ENCODE measurements at places on chromosomes 12 and 14.

GRCh38 chr12:110896559-110896958 is 23.8 kb downstream of the MYL2 start:
- no peak for DNase-seq

DNA sequence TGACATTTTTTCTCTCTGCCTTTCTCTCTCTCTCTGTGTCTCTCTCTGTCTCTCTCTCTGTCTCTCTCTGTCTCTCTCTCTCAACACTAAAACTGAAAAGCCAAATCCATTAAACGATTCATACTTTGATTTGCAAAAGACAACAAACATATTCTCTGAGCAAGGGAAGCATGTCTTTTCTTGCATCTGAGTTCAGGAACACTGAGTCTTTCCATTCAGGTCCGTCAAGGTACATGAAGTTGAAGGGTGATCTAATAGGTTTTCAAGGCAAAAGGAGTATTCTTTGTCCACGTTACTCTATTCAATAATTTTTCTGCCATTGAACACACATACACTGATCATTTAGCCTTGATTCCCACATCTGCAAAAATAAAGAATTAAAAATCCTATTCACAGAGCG is 900.9 kb downstream of the BCL11B start:
- no peak for DNase-seq

DNA sequence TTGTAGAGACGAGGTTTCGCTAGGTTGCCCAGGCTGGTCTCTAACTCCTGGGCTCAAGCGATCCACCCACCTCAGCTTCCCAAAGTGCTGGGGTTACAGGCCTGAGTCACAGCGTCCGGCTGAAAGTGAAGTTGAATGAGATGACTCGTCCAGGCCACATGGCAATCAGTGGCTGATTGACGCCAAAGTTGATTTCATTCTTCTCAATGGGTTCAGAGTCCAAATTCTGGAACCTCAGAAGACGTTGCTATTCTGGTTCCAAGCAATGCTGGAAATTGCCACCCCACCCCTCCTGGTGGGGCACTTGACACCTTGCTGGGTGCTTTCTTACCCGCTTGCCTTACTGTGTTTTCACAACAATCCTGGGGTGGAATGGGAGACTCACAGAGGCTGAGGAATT is 14.9 kb downstream of the ABCB9 start:
- no peak for DNase-seq

DNA sequence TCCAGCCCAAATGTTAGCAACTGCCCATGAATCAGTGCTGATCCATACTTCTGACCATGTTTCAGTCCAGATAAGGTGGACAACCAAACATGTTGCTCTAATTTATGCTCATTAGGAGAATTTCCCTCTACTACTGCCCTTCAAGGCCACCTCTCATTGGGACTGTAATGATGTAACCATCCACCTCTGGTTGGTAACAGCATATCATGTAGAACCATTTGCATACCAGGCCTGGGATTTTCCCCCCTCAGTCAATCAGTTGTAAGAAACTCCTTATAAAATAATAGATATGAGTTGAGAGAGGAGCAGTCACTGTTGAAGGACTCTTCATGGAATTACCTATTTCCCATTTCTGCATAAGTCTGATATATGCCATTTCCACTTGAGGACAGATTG is 17.8 kb upstream of the YAF2 start:
- no peak for DNase-seq

DNA sequence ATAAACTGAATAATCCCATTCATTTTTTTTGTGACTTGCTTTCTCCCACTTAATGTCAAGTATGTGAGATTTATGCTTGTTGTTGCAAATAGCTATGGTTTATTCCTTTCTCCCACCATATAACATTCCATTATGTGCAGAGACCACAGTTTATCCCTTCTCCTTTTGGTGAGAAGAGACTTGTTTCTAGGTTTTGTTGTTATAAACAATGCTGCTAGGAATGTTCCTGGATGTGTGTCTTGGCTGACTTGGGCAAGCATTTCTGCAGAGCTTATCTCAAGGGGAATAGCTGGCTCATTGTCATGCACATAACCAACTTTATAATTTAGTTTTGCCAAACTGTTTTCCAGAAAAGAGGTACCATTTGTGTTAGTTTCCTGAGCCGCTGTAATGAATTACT is 47.6 kb upstream of the PPP1CC start:
- DNase-seq, result no peak

GRCh38 chr12:104735801-104736200 is 222.3 kb downstream of the SLC41A2 start:
- DNase-seq, result no peak

DNA sequence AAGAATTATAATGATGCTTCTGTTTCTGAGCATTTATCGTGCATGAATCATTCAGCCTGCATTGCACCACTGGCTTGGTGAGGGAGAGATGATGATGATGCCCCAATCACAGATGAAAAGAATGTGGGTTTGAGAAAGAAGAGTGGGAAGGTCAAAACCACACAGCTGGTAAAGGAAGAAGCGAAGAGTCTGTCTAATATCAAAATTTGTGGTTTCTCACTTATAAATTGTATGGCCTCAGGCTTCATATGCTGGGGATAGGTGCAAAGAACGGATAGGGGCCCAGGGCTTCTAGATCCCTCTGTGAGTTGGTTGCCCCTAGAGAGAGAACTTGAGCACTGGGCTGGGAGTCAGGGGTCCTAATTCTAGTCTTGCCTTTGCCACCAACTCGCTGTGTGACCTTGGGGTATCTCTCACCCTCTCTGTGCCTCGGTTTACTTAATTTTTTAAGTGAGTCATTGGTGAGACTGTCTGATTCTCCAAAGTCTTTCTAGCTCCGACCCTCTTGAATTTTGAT is 2.2 kb downstream of the OASL start:
- no peak for DNase-seq

GRCh38 chr12:129886541-129886940 is 17.3 kb downstream of the TMEM132D start:
- DNase-seq, result no peak

GRCh38 chr12:46818642-46819041 is 7.2 kb downstream of the SLC38A4 start:
- no peak for DNase-seq

DNA sequence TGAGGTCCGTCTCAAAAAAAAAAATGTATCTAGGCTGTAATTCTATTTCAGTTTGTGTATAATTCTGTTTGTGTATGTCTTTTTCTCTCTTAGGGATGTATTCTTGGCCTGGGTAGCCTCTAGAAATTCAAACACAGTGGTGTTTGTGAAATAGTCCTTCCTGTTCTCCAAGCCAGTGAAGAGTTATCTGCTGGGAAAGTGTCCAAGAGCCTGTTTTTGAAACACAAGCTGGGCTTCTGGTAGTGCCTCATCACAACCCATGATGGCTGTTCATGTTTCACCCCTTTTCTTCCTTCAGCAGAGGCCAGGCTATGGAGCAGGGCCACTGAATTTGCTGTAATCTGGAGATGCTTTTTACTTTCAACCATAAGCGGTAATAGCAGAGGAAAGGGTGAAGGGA is 14.7 kb downstream of the METTL3 start:
- no peak for DNase-seq

DNA sequence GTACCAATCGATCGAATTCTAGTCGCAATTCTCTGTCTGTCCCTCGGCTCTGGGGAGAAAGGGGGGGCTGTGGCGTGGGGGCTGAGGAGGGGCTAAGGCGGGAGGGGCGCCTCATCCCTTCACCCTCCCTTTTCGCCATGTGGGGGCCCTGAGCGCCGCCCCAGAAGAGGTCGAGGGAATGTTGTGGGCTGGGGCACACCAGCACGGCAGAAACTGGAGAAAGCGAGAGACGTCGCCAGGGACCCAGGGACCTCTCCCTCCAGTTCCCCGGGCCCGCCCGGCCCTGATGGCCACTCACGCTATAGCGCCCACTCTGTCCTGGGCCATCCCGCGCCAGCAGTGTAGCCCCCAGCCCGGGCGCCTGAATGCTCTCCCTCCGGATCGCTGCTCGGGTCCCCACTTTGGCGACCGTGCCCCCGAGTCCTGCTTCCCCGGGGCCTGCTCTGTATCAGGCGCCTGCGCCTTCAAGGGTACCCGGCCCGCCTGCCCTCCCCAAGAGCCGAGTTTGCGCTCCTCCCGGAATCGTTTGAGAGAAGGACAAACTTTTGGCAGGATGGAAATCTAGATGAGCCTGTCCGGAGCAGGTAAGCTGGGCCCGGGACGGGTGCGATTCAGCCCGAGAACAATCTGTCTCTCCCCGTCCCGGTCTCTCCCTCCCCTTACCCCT is 62.6 kb downstream of the SMUG1 start:
- DNase-seq, result peak; percentile 39

DNA sequence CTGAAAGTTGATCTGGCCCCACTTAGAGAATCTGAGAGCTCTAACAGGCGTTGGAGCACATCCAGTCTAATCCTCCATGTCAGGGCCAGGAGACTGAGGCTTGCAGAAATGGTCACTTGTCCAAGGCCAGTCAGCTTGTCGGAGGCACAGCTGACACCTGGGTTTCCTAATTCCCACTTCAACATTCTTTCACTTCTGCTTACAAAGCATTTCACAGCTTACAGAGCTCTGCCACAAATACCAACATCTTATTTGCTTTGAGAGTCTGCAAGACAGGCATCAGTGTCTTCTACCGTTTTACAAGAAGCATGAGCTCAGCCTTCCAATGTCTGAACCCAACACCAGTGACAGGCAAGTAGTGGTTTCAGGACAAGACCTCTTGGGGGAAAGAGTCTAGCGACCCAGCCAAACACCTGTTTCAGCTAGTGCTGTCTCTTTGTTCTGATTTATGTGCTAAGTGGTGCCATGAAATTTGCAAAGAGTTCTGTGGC is 31.8 kb downstream of the ISCA2 start:
- no peak for DNase-seq

- DNase-seq, result no peak
Measured at GRCh38 chr12:108646600-108647579, 13.2 kb upstream of the SELPLG start.

DNA sequence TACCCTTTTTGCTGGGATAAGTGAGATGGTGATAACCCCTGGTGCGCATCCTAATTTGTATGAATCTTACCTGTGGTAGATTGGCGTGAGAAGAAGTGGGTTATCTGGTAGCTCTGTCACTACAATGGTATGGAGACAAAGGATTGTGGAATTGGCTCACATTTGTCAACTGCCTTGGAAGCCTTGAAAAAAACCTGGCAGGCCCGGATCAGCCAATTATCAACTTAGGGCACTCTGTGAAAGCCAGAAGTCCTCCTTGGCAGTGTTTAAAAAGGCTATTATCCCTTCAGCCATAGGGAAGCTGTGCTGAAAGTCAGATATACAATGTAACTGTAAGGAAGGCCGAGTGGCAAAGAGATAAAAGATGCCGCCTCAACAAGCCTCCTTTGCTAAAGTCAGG is 56.5 kb downstream of the WASHC3 start:
- no peak for DNase-seq

- DNase-seq, result no peak
Measured at GRCh38 chr12:32444895-32445294, 45.5 kb downstream of the FGD4 start.

- DNase-seq, result peak; percentile 75
Measured at GRCh38 chr14:20493634-20494033, 11.7 kb upstream of the RNASE10 start.

- no peak for DNase-seq
Measured at GRCh38 chr12:65968359-65968758, 144.1 kb downstream of the HMGA2 start.

DNA sequence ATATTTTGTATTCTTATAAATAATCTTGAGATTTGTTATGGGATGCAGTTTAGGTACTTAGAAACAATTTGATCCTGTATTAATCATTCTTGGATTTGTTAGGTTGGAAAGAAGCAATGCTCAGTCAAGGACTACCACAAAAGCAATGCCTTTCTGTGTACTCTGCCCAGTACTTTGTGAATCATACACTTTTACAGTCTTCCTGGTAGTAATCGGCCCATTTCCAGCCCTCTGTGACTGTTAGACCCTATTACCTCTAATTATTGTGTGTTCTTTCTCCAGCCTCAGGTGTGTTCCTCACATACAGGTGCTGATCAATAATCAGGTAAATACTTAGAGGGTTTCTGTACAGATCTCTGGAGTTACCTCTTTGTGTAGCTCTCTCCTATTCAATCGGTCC is 609.0 kb downstream of the KCNH5 start:
- no peak for DNase-seq

DNA sequence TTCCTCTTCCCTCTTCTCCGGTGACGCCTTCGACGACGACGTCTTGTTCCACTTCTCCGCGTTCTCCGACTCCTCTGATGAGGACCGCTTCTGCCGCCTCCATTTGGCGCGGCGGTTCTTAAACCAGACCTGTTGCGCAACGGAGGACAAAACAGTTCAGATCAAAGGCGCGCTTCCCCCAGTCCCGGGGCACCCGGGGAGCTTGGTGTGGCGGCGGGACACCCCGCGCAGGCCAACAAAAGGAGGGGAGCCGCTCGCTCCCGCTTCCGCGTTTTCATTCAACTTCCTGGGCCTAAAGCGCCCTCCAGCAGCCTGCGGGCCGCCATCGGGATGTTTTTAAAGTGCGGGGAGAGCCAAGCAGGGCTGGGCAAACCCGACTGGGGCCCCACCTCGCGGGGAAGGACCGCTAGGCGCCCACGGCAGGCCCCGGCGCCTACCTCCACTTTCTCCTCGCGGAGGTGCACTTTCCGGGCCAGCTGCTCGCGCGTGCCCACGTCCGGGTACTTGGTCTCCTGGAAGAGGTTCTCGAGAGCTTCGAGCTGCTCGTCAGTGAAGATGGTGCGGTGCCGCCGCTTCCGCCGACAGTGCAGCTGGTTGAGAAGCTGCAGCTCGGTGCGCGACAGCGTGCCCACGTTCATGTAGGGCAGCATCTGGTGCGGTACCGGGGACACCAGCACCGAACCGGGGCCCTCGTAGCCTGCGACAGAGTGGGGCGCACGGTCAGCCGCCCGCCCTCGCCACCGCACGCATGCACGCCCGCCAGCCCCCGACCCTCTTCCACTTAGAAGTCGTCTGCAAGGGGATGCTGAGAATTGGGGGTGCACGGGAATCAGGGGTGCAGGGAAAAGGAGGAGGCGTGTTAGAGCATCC is 1.2 kb downstream of the GSC start:
- DNase-seq, result no peak

GRCh38 chr12:30692470-30692869 is 3.2 kb downstream of the IPO8 start:
- DNase-seq, result no peak

DNA sequence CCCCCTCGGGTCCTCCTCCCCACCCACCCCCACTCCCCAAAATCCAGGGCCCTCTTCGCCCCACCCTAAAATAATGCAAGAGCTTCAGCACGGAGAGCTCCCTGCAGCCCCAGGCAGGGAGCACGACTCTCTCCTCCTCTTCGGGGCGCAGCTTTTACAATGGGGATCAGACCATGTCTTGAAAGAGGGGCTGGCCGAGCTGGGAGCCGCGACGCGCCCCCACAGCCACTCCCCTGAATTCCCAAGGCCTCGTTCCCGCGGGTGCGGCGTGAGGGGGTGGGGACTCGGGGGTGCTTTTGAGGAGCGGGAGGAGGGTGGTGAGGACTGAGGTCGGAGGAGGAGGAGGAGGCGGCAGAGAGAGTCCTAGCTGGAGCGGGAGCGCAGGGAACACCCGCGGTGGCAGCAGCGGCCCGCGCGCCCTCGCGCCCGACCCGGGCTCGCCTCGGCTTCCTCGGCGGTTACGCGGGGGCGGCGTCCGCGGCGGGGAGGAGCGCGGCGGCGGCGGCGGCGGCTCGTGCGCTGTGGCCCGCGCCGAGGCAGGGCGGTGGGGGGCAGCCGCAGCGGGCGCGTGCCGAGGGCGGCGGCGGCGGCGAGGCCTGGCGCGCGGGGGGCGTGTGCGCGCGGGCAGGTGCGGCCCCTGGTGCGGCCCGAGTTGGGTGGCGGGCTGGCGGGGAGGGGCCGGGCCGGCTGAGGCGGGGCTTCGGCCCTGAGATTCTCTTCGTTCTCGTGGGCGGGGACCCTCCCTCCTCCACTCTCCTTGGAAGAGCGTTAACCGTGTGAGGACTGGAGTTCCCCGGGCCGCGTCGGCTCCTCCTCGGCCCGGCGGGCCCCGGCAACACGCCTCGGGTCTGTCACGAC is at the start of gene ANKS1B:
TSS of gene ANKS1B (minus strand) at position 666 of the 858 bp plus-strand sequence. CDS start 699 bp downstream, outside the sequence.
- DNase-seq, result no peak
